ENCODE measurements at places on chromosomes 2 and 18. TPM values are rescaled to one million over a fixed set of nuclear protein-coding genes. Genes with fewer than 3 reads are reported as not detected.

REG1B gene
- total RNA-seq = not detected

HYCC2 gene
- total RNA-seq = 2.9 TPM

IL1R2 gene
- total RNA-seq = 1.5 TPM

MDH1B gene
- 1.6 TPM for total RNA-seq

CXCR4 gene
- 0.56 TPM for total RNA-seq

VWA3B gene
- total RNA-seq = not detected

DSG3 gene
- 0.02 TPM for total RNA-seq

DUSP2 gene
- 0.38 TPM for total RNA-seq

AFF3 gene
- total RNA-seq = 0.01 TPM

CD226 gene
- total RNA-seq = 0.13 TPM
